NCI-H1048 (cell line): ENCODE measurements at places on chromosomes 6 and 20.

DNA sequence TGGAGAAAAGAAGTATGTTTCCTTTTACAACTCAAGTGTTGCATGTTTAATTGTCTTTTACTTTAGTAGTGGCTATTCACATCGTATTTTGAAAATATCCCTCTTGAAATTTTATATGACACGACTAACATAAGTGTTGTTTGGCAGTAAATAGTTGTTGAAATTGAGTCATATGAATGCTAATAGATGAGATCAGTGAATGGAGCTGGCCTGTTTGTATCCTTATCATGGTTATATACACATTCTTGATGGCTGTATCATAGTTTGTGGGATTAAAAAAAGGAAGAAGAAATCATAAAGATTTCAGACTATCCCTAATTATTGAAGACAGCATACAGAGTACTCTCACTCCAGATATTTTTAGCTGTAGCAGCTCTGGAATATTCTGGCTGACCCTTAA is 8.2 kb upstream of the RAE1 start:
- no peak for DNase-seq

DNA sequence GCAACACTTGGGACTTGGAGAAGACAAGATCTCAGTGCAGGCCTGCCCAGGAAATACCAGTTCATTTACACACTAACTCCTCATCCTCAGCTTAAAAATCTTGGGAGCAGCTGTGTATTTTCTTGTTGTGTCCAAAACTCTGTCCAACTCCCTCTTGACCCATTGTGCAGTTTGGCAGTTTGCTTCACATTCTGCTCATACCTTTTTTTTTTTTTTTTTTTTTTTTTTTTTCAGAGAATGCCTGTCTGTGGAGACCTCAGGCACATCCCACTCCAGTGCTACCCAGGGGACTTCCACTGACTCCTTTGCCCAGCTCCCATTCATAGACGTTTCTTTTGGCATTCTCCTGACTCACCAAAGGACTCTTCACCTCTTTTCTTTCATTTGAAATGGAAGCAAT is 265.8 kb upstream of the TCF21 start:
- DNase-seq, result no peak

GRCh38 chr6:4804095-4804494 is 27.9 kb downstream of the CDYL start:
- DNase-seq, result no peak

- DNase-seq, result no peak
Measured at GRCh38 chr20:63384336-63384735, 23.2 kb upstream of the CHRNA4 start.

- no peak for DNase-seq
Measured at GRCh38 chr6:100176311-100176950, 182.4 kb upstream of the MCHR2 start.

DNA sequence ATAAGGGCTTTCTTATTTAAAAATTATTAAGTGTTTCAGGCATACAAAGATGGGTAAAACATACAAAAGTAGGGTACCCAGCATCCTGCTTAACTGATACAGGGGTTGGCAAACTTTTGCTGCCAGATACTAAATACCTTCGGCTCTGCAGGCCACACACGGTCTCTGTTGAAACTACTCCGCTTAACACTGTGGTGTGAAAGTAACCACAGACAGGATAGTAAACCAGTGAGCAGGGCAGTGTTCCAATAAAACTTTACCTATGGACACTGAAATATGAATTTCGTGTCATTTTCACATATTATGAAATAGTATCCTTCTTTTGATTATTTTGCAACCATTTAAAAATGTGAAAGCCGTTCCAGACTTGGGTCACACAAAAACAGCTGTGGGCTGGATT is 92.4 kb downstream of the EYA2 start:
- no peak for DNase-seq

GRCh38 chr6:168648240-168649125 is 207.5 kb downstream of the SMOC2 start:
- no peak for DNase-seq

DNA sequence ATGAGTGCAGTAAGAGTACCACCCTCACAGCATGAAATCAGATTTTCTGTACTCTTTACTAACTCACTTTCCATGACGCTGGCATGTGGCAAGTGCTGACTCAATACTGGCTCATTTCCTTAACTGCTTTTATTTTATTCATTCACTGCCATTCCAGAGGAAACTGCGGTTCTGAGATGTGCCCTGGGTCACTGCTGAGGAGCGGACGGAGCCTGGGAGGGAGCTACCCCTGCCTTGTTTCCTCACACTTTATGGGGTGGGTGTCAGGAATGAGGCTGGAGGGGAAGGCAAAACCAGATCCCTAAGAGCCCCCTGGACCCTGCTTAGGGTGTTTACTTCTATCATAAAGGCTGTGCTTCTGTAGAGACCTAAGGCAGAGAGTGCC is 14.4 kb downstream of the NT5E start:
- DNase-seq, result no peak

GRCh38 chr20:23099791-23100719 is 13.9 kb upstream of the CD93 start:
- DNase-seq, result no peak

GRCh38 chr6:31749301-31750036 is 9.7 kb downstream of the MSH5 start:
- DNase-seq, result no peak

GRCh38 chr6:37017606-37018197 is 12.2 kb downstream of the FGD2 start:
- no peak for DNase-seq

DNA sequence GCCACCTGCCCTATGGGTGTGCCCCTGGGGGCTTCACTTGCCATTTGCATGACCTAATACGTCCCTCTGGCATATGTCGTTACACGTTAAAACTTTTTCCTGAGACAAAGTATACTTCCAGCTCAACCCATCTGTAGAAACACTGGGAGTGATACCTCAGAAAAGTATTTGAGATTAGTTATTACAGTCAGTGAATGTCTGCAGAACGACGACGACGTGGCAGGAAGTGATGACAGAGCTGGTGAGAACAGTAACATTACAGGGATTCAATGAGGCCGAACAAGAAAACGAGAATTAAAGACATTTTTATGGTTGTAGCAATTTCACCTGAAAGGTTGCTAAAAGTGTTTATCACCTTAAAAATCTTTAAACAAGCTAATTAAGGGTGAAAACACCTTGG is 40.2 kb downstream of the SASH1 start:
- DNase-seq, result no peak

GRCh38 chr6:45448417-45449389 is 71.0 kb upstream of the SUPT3H start:
- DNase-seq, result no peak

DNA sequence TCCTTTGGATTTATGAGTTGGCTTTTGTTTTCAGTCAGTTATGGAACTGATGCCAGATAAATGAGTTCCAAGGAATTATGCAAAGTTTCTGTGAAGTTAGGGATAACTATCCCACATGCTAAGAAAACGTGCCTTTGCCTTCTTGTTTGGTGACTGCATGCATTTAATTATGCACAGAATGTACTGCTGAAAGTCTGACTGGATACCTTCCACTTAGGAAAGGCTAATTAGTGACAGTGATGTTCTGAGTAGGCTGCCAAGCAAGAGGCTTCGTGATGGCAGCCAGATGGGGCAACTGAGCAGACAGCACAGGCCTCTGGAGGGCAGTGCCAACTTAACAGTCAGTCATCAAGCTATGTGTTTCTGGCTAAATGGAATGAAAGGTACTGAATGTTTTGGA is 289.9 kb downstream of the CD109 start:
- no peak for DNase-seq

GRCh38 chr6:122401104-122401503 is 1.7 kb downstream of the HSF2 start:
- no peak for DNase-seq

DNA sequence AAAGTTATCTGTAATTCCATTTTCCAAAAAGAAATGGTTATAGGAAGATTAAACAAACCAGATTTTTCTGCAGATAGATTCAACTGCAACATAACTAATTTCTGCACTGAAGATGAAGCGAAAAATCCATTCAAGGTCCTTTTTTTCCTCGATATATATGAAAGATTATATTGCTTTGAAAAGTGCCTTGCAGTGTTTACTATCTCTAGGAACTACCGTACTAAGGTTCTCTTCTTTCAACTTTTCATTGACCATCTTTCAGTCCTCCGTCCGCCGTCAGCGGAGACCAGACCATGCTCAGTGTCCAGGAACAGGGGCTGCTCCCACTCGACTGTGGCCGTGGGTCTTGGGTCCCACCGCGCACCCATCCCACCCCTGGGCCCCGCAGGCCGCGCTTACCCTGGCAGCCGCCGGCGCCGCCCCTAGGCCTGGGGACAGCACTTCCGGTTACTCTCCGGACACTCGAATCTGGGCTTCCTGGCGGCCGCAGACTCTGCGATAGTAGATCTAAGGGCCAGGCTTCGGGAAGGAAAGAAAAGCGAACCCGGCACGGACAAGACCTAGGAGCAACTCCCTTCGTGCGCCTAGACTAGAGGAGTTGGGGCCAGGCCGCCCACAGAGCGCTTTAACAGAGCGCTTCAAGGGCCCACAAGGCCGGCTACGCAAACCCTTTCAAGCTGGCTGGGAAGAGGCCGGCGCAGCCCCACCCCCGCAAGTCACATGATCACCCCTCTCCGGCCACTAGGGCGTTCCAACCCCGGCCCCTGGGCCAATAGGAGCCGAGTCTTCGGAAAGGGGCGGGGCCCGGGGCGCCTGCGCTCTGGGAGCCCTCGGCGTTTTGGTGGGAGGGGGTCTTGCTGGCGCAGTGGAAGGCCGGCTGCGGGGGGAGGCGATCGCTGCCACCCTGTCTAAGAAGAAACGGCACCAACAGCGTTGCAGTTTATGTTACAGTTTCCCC is at the start of gene ZNF322:
Gene ZNF322, minus strand, starts transcription at position 705 of the 958 bp plus-strand sequence. CDS start 21,193 bp downstream, outside the sequence.
- DNase-seq, result peak; percentile 85

- no peak for DNase-seq
Measured at GRCh38 chr6:17709476-17709875, 2.8 kb upstream of the NUP153 start.

GRCh38 chr6:89372506-89372901 is 20.0 kb upstream of the UBE2J1 start:
- no peak for DNase-seq

DNA sequence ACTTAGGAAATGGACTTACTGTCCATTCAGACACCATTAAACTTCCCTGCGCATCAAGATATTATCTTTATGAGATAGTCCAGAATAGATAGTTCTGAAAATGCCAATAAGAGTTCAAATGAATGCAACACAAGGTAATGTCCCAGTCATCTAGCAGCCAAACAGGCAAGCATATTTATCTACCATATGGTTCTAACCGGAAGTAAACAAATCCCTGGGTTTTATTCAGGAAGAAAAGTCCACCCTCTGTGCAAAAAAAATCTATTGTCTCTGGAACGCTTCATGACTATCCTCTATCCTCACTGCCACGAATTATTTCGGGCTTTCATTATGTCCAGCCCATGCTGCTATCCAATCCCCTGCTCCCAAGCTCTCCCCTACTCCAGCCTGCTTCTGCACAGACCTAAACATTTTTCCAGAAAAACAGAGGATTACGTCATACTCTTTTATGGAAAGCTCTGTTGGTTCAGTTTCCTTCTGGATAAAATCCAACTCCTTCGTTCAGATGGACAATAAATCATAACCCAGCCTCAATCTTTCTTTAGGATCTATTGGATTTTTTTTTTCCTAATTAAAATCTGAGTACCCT is 11.4 kb downstream of the PPIL6 start:
- no peak for DNase-seq

GRCh38 chr6:47634210-47635047 is 64.0 kb upstream of the ADGRF4 start:
- DNase-seq, result no peak

GRCh38 chr6:125251516-125252220 is 50.1 kb downstream of the HDDC2 start:
- DNase-seq, result no peak
